ENCODE measurements at places on chromosomes 7 and 10.

- peak; percentile 69 for DNase-seq
These were observed 750.1 kb upstream of the SORCS1 start for GRCh38 chr10:107914450-107915214.

DNA sequence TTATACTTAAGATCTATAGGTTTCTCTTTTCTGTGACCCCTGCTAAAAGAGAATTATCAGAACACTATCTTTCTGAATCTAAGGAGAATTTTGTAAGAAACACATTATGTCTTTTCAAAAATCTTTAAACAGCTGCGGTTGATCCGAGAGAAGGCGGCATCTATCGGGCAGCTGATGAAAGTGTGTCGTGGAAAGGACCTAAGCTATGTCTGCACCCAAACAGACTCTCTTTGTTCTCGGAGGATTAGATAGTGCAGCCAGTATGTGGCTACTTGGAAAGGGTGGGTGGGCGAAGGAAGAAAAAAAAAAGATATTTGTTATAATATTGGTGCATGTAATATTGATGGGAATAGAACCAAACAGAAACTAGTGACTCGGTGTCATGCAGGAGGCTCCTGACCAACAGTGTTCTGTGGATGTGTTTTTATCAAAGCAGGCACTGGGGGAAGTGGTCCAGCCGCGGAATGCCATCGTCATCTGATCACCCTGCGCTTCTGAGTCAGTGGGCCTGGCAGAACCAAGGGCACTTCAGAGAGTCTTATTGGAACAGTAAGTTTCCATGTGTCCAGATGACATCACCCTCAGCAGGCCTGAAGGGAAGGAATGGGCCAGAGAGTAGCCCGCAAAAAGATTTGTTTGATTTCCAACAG is 509.7 kb upstream of the AKR1E2 start:
- DNase-seq = no peak

DNA sequence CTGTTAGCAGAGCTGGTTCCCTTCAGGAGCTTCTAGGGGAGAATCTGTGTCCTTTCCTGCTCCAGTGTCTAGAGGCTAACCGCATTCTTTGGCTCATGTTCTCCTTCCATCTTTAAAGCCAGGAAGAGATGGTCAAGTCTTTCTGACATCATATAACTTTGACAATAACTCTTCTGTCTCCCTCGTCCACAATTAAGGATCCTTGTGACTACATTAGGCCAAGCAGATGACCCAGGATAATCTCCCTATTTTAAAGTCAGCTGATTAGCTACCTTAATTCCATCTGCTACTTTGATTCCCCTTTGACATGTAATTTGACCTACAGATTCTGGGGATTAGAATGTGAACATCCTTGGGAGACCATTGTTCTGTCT is 28.1 kb upstream of the SLC26A4 start:
- no peak for DNase-seq

DNA sequence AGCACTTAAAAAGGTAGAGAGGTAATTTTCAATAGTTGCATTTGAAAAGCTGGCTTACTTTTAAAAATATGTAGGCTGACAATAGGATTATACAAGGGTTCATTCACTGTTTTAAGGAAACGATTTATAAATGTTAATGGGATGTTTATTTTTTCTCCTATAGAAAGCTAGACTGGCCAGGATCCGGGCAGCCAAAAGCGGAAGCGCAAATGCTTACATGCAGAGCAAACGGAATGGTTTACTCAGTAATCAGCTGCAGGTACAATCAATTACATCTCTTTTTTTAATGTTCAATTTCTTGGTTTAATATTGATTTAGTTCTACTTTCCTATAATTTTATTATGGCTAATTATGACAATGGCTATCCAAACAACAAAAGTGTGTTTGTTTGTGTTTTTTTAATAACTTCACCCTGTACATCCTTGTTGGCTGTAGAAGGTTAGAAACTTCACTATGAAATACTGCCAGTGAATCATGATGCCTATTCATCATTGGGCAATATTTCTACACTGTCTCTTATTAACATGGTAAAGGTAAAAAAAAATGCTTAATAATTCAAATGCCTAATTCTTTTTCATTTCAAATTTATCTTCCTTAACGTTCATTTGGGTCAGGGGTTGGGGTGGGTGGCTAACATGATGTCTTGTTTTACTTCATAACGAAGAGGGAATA is 116.4 kb downstream of the TSPAN12 start:
- no peak for DNase-seq

- no peak for DNase-seq
These were observed 97.1 kb downstream of the CSTF2T start for GRCh38 chr10:51602326-51602725.

- no peak for DNase-seq
These were observed 205.4 kb downstream of the ARHGAP12 start for GRCh38 chr10:31723106-31723750.

DNA sequence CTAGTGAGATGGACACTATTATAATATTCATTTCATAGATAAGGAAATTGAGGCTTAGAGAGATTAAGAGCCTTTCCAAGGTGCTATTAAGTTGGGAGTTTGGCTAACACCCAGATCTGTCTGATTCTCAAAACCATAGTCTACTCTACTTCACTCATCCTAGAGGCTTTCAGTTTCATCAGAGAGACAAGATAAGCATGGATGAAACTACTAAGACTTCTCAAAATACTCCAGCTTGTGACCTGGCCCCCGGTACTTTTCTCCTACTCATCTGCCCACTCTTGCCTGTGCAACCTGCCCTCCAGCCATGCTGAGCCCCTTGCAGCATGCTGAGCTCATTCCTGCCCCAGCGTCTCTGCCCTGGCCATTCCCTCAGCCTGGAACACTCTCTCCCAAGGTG is 12.2 kb upstream of the SLC35B4 start:
- no peak for DNase-seq

DNA sequence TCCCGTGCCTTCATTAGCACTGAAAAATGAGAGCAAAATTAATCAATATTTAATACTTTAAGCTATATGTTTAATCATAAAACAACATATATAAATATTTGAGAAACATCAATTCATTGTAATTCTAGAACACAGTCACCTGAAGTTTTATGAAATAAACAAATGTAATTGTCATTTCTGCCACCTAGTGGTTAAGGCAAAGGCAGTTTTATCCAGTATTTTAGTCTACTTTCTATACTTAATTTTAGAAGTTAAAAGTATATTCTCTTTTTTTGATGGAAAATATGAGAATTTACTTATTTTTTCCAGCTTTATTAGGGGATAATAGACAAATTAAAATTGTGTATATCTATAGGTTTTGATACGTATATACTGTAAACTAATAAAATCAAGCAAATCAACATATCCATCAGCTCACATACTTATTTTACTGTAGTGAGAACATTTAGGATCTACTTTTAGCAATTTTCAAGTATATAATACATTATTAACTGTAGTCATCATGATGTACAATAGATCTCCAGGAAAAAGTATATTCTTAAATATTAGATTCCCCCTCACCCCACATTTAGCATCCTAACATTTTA is 16.9 kb downstream of the PCGF6 start:
- DNase-seq = no peak

DNA sequence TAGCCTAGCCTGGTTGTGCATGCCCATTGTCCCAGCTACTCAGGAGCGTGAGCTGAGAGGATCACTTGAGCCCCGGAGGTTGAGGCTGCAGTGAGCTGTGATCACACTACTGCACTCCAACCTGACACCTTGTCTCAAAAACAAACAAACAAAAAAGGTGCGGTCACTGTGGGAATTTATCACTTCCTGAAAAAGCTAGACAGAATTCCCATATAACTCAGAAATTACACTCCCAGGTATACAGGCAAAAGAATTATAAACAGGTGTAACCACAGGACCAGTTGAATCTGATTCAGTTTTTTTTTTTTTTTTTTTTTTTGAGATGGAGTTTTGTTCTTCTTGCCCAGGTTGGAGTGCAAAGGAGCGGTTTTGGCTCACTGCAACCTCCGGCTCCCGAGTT is 3.2 kb upstream of the OGDH start:
- no peak for DNase-seq

DNA sequence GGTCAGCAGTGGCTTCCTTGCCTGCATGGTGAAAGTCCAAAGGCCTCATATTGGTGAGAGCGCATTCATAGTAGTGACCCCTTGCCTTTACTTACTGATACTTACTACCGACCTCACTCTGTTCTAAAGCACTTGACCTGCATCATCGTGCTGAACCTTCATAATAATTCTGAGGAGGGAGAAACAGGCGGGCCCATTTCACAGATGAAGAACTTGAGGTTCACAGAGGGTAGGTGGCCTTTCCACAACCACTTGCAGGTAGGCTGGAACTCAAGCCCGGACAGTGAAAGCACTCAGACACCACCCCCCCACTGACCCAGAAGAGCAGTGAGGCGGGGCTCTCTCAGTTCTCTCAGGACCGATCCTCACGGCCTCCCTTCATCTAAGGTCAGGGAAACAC is 149.4 kb upstream of the CHST15 start:
- DNase-seq = no peak

DNA sequence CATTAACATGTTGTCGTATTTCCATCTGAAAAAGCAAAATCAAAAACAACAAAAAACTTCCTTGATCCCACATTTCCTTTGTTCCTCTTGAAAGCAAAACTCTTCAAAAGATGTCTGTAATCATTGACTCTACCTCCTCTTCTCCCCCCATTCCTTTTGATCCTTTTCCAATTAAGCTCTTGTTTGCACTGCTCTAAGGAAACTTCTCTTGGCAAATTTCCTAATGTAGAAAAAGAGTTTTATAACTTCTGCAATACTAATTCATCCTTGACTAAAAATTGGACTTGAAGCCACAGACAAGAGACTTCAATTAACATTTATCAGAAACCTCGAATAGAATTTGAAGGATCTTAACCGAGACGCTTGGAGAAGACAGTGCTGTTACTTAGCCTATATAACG is 317.1 kb upstream of the SEMA3C start:
- no peak for DNase-seq

GRCh38 chr10:49739426-49739825 is 22.7 kb downstream of the OGDHL start:
- no peak for DNase-seq

DNA sequence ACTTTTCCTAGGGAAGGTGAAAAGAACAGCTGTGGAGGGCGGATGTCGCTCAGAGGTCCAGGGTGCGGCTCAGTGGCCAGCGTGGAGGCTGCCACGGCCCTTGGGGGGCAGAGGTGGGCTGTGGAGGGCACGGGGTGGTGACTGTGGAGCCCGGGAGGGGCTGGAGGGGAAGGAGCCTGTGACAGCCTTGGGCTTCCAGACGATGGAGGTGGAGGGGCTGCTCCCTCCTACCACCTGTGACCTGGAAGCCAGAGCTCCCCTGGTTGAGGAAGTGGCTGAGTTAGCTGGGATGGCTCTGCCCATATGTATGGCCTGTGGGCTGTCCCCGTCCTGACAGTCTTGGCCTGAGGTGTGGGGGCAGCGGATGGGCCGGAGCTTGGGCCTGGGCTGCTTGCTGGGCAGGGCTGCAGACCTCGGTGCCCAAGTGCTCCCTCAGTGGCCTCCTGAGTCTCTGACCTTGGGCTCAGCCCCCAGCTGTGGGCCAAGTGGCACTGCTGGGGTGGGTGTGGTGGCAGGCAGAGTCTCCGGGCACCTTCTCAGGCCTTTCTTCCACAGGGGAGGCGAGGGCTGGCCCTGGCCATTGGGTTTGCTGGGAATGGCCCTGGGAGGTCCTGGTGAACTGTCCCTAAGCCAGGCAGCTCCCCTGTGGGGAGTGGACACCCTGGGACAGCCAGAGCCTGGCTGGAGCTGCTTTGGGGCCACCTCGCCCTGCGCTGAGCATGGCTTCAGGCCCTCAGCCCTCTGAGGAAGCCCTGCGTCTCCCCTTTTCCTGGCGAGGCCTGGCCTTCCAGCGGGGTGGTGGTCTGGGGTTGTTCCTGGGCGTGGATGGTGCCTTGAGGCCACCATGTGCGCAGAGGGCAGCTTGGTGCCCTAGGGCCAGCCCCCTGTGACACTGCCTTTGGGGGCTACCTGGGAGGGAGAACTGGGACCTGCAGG is 3.9 kb downstream of the BRI3 start:
- no peak for DNase-seq

- DNase-seq = peak; percentile 8
These were observed 69.3 kb downstream of the SGMS1 start for GRCh38 chr10:50554376-50554994.

DNA sequence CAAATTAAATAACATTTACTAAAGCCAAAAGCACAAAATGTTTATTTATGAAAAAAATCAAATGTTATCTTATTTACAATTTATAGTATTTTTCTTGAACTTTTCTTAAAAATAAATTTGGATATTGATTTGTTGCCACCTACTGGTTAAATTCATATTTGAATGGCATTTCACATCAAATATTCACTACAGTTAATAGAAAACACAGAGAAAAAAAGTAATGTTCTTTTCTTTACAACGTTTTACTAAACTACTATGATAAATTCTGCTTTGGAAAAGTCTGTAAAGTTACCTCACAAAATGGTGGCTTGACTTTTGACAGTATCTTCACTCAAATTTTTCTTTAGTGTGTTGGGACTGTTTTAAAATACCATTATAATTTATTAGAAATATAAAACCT is 52.7 kb downstream of the SRPK2 start:
- no peak for DNase-seq

- no peak for DNase-seq
These were observed 28.4 kb upstream of the IFRD1 start for GRCh38 chr7:112421666-112422486.

DNA sequence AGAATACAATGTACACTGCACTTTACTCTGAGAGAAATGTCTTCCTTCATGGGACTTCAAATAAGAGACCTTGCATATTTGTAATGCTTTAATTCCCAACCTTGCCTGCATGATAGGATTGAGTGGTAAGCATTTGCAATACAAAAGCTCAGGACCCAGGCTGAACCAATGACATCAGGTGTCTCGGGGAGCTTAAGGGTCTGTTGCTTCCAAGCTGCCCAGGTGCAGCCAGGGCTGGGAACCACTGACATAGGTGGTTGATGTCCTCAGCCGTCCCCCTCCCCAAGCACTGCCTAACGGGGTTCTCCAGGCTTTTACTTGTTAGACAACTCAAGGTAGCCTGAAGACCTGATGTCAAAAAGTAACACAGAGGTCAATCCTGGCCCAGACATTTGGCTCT is 29.1 kb downstream of the FIGNL1 start:
- DNase-seq = no peak

DNA sequence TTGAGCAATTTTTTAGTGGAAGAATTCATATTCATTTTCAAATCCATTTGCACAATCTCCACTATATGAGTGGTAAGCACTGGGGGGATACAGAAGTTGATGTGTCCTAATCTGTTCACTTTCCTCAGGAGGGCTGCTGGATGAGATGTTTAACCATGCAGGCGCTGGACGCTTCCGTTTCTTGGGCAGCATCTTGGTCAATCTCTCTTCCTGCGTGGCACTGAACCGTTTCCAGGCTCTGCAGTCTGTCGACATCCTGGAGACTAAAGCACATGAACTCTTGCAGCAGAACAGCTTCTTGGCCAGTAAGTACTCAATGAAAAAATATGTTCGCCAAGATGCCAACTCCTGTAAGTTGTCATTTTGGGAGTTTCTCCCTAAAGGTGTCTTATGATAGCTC is 179.3 kb downstream of the ABCA13 start:
- no peak for DNase-seq

- no peak for DNase-seq
These were observed 133.5 kb downstream of the PAXIP1 start for GRCh38 chr7:154869436-154869835.

Measured in nephron progenitor cell (in vitro differentiated cells).